ENCODE measurements at places on chromosomes 13 and 19.

DNA sequence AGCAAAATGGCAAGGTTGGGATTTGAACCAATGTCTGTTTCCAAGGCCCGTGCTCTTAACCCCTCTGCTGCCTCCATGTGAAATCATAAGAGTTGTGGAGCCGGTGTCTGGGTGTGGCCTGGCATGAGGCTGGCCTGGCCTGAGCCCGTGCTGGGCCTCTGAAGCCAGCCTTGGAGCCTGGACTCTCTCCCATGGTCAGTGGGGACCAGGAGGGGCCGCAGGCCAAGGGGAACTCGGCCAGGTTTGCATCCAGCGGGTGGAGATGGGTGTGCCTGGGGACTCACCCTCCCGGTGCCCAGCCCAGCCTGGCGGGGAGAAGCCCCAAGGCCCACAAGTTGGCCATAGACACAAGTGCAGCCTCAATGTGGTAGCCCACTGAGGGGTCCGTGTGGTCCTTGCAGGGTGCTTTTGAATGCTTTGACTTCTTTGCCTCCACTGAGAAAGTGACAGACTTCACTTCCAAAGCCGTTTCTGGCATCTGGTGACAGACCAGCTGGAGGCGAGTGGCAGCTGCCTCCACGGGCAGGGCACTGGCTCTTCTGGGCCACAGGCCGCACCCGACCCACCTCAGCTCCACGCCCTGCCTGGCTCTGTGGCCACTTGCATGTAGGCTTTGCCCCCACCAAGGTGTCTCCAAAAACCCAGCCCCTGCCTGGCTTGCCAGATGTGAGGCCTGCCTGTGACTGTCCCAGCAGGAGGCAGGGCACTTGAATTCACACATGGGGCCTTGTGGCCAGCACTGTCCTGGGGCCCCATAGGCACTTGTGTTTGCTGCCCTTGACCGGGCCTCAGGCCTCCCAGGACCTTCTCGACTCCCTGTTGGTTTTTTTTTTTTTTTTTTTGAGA is 26.2 kb upstream of the NCCRP1 start:
- no peaks in the 10 kb centered on the region for H3K36me3 ChIP-seq
- no peak for DNase-seq
- no peaks in the 10 kb centered on the region for H3K27me3 ChIP-seq
- no peak overlapping the region for H3K27ac ChIP-seq
- H3K4me3 ChIP-seq = no peak overlapping the region

DNA sequence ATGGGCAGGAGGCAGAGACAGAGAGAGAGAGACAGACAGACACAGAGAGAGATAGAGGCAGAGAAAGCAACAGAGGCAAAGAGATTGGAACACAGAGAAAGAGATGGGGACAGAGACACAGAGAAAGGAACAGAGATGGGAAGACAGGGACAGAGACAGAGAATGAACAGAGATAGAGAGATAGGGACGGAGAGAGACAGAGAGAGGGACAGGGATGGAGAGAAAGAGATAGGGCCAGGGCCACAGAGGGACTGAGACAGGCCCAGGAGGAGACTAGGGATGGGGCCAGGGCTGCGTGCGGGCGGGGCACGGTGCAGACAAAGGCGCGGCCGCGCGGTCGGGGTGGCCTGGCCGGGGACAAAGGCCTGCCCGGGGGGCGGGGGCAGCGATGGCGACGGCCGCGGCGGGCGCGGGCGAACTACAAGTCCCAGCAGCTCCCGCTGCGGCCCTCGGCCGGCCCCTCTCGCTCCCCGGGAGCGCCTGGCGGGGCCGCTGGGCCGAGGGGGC is at the start of gene ZNF358:
ZNF358 (plus strand) TSS at position 459 of the 507 bp plus-strand sequence. CDS start 3,140 bp downstream, outside the sequence.
- peak; percentile 69 for DNase-seq
- peaks cover 13% of the 10 kb centered on the region for H3K4me1 ChIP-seq
- H3K27ac ChIP-seq = no peak within 1 kb of the TSS
- H3K27me3 ChIP-seq = no peaks in the 10 kb centered on the region
- no peaks in the 10 kb centered on the region for H3K36me3 ChIP-seq

DNA sequence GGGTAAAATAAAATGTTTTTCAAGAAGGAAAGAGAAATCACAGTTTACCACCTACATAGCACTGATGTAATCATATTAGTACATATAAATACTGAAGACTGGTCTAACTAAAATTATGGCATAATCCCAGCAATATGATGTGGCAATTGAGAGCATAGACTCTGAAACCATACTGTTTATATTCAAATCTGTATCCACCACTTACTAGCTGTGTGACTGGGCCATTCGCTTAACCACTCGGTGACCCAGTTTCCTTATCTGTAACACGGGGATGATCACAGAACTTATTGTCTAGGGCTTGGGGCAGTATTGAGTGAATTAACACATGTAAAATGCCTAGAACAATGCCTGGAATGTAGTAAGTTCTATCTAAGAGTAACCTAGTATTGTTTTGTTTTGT is 13.1 kb upstream of the GTF3A start:
- peaks cover 16% of the 10 kb centered on the region for H3K27me3 ChIP-seq
- H3K4me3 ChIP-seq = no peak overlapping the region
- DNase-seq = no peak
- no peaks in the 10 kb centered on the region for H3K4me1 ChIP-seq
- no peak overlapping the region for H3K27ac ChIP-seq

DNA sequence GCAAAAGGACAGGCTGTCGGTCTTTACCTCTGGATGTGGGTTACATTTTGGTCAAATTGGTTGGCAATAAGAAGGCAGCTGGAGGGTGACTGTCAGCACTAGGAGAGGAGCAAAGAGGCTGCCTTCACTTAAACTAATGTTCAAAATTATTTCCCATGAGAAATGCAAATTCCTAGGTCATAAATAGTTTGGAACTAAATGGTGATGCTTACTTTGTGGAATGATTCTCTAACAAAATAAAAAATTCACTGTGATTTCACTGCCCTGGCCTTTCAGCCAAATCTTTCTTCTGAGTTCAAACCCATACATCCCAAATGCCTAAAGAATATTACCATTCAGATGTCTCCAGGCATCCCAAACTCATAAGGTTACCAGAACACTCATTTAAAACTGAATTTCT is 25.0 kb upstream of the OXGR1 start:
- H3K27ac ChIP-seq = no peak overlapping the region
- H3K27me3 ChIP-seq = peaks cover 47% of the 10 kb centered on the region
- no peaks in the 10 kb centered on the region for H3K4me1 ChIP-seq

GRCh38 chr19:42287017-42287826 is 14.7 kb upstream of the PRR19 start:
- no peaks in the 10 kb centered on the region for H3K27me3 ChIP-seq
- H3K4me1 ChIP-seq = no peaks in the 10 kb centered on the region
- H3K36me3 ChIP-seq = no peaks in the 10 kb centered on the region
- no peak overlapping the region for H3K27ac ChIP-seq
- DNase-seq = no peak
- H3K4me3 ChIP-seq = no peak overlapping the region

DNA sequence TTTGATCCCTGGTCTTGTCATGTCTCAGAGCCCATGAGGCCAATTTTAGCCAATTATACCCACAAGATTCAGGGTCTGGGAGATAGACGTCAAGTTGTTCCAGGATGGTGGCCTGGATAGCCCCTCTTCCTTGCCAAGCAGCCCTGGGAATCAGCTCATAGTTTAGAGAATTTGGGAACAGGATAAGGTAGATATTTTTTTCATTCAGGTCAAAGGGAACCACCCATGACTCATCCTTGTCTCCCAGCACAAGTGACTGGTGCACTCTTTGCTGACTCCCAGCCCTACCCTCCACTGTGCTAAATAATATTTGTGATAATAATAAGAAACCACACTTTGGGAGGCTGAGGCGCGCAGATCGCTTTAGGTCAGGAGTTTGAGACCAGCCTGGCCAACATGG is 17.1 kb upstream of the S1PR4 start:
- H3K36me3 ChIP-seq = no peaks in the 10 kb centered on the region
- peak; percentile 54 for DNase-seq
- H3K4me1 ChIP-seq = peaks cover 15% of the 10 kb centered on the region
- no peak overlapping the region for H3K4me3 ChIP-seq
- no peaks in the 10 kb centered on the region for H3K27me3 ChIP-seq

GRCh38 chr13:74703855-74704387 is 569.7 kb upstream of the KLF12 start:
- no peak overlapping the region for H3K4me3 ChIP-seq
- no peak for DNase-seq
- H3K27ac ChIP-seq = no peak overlapping the region
- H3K36me3 ChIP-seq = no peaks in the 10 kb centered on the region
- no peaks in the 10 kb centered on the region for H3K27me3 ChIP-seq
- H3K4me1 ChIP-seq = no peaks in the 10 kb centered on the region

GRCh38 chr13:66849706-66850105 is 380.4 kb downstream of the PCDH9 start:
- no peaks in the 10 kb centered on the region for H3K27me3 ChIP-seq
- H3K4me1 ChIP-seq = no peaks in the 10 kb centered on the region
- H3K27ac ChIP-seq = no peak overlapping the region

GRCh38 chr19:5339950-5340636 is 519 bp downstream of the PTPRS start:
- H3K4me1 ChIP-seq = peaks cover 6% of the 10 kb centered on the region
- H3K4me3 ChIP-seq = peak overlapping the region; percentile 95
- no peak overlapping the region for H3K27ac ChIP-seq
- H3K27me3 ChIP-seq = no peaks in the 10 kb centered on the region

GRCh38 chr13:95644601-95645052 is at the start of gene DZIP1:
Gene DZIP1, minus strand, starts transcription at chr13:95644706. Its CDS starts 2,677 bp downstream, at chr13:95642029.
- no peak within 1 kb of the TSS for H3K27ac ChIP-seq
- peak within 1 kb of the TSS; percentile 70 for H3K4me3 ChIP-seq
- H3K4me1 ChIP-seq = peaks cover 7% of the 10 kb centered on the region
- no peaks in the 10 kb centered on the region for H3K36me3 ChIP-seq
- no peaks in the 10 kb centered on the region for H3K27me3 ChIP-seq

GRCh38 chr13:21735701-21736401 is 65.0 kb downstream of the FGF9 start:
- peaks cover 40% of the 10 kb centered on the region for H3K27me3 ChIP-seq
- no peaks in the 10 kb centered on the region for H3K4me1 ChIP-seq
- H3K36me3 ChIP-seq = no peaks in the 10 kb centered on the region

- no peaks in the 10 kb centered on the region for H3K36me3 ChIP-seq
- no peak for DNase-seq
- H3K4me3 ChIP-seq = no peak overlapping the region
- H3K4me1 ChIP-seq = no peaks in the 10 kb centered on the region
- H3K27me3 ChIP-seq = no peaks in the 10 kb centered on the region
Measured at GRCh38 chr19:42295831-42296525, 6.0 kb upstream of the PRR19 start.

GRCh38 chr13:79374578-79374977 is 31.5 kb downstream of the RBM26 start:
- H3K36me3 ChIP-seq = peaks cover 20% of the 10 kb centered on the region
- no peak overlapping the region for H3K4me3 ChIP-seq
- no peak overlapping the region for H3K27ac ChIP-seq
- no peaks in the 10 kb centered on the region for H3K4me1 ChIP-seq

GRCh38 chr13:37475966-37476365 is 122.6 kb downstream of the POSTN start:
- no peak overlapping the region for H3K27ac ChIP-seq
- no peaks in the 10 kb centered on the region for H3K4me1 ChIP-seq
- no peaks in the 10 kb centered on the region for H3K36me3 ChIP-seq

DNA sequence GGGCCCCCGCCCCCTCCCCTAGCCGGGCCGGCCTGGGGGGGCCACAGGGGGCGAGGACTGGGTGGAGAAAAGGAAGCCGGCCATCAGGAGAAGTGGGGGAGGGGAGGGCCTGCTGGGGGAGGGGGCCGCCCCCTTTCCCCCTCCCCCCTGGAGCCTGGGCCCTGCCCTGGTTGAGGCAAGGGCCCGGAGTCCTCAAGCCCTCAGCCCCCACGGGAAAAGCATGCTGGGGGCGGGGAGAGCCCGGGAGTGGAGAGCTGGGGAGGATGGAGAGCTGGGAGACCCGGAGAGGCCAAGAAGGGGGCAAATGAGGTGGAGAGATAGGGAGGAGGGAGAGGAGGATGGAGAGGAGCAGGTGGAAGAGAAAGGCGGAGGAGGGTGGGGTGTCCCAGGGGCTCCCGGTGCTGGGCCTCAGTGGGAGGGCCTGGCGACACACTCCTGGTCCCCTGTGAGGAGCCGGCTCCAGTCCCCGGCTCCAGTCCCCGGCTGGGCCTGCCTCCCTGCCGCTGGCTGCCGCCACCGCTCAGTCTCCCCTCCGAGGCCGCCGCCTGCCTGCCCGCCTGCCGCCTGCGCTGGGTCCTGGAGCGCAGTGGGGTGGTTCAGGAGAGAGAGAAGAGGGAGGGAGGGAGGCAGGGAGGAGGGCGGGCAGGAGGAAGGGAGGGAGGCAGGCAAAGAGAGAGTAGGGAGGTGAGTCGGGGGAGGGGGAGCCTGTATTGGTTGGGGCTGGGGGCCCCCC is at the start of gene GRIK5:
GRIK5 (minus strand) TSS at position 588 of the 733 bp plus-strand sequence. CDS start 4,436 bp downstream, outside the sequence.
- no peaks in the 10 kb centered on the region for H3K36me3 ChIP-seq
- DNase-seq = no peak
- H3K27ac ChIP-seq = no peak within 1 kb of the TSS
- H3K27me3 ChIP-seq = no peaks in the 10 kb centered on the region

- H3K36me3 ChIP-seq = peaks cover 13% of the 10 kb centered on the region
- peaks cover 17% of the 10 kb centered on the region for H3K4me1 ChIP-seq
- DNase-seq = no peak
Measured at GRCh38 chr19:57241176-57241575, 744 bp downstream of the ZNF805 start.

- H3K4me3 ChIP-seq = peak overlapping the region; percentile 93
- DNase-seq = peak; percentile 23
- peaks cover 5% of the 10 kb centered on the region for H3K36me3 ChIP-seq
- peak overlapping the region; percentile 72 for H3K27ac ChIP-seq
Measured at GRCh38 chr13:111153977-111154332, 38.8 kb downstream of the ARHGEF7 start.

- no peaks in the 10 kb centered on the region for H3K36me3 ChIP-seq
- no peak overlapping the region for H3K27ac ChIP-seq
- peak overlapping the region; percentile 59 for H3K4me3 ChIP-seq
- H3K27me3 ChIP-seq = no peaks in the 10 kb centered on the region
Measured at GRCh38 chr19:3046698-3047495, 15.4 kb downstream of the TLE5 start.

DNA sequence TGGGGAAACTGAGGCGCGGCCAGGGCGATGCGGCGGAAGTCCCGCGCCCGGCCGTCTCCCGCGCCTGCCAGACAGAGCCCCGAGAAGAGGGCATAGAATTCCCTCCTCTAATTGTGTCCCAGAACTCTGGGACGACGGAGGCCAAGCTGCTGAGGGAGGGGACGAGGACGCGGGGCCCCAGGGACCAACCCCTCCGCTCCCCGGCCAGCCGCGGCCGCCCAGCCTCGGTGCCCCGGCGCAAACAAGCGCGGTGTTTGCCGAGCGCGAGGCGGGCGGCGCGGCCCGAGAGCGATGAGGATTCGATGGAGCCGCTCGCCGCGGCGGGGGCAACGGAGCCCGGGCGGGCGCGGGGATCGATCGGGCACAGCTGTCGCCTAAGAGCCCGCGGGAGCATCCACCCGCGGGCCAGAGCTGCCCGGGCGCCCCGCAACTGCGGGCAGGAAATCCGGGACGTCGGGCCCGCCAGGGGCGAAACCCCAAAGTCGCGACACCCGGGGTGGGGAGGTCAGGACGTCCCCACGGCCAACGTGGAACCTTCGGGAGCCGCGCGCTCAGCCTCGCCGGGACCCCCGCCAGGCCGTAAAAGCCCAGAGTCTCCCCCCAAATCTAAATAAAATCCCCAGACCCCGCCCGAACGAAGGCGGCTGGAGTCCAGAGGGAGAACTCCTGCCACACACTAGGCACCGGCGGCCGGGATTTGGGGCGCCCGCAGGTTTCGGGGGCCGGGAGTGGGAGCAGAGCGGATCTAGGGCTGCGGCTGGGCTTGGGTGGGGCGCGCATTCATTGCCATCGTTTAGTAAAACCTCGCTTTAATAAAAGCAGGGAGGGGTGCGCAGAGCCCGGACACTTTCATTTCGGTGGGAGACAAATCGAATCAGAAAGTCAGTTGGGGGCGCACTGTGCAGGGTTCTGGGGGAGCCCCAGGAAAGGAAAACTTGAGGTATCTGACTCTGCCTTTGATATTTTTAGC is 3.6 kb upstream of the ONECUT3 start:
- peaks cover 42% of the 10 kb centered on the region for H3K4me1 ChIP-seq
- peak overlapping the region; percentile 99 for H3K27ac ChIP-seq
- peak overlapping the region; percentile 70 for H3K4me3 ChIP-seq
- DNase-seq = no peak

Data from PC-3 (cell line).